ENCODE measurements at places on chromosomes 6 and 20.
A peak's percentile ranks its signal among the peaks of the same experiment; 100 is the strongest.

- no peak for DNase-seq
These were observed 12.4 kb downstream of the LAMA4 start for GRCh38 chr6:112241820-112242429.

- peak; percentile 59 for DNase-seq
These were observed 1.6 kb upstream of the THBD start for GRCh38 chr20:23050847-23051627.

DNA sequence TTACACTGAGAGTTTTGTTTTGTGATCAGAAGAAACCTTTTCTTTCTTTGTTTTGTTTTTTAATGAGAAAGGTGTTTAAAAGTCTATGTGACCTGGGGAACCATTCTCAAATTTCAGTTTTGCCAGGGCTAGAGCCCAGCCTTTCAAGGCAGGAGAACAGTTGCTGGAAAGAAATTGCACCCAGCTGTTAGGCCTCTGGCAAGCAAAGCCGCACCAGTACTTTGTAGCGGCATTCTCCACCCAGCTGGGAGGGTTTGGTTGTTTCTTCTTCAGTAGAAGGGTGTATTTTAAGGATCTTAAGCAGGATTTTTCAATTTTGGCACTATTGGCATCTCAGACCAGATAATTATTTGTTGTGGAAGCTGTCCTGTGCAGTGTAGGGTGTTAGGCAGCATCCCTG lies 16.6 kb upstream of the MAPK13 start:
- DNase-seq, result no peak

- no peak for DNase-seq
These were observed 78.9 kb upstream of the BEND6 start for GRCh38 chr6:56875961-56876360.

Data from foreskin melanocyte (primary cell).